Immature natural killer cell (primary cell): ENCODE measurements at places on chromosomes 16 and 17. TPM values are rescaled to one million over a fixed set of nuclear protein-coding genes. Genes with fewer than 3 reads are reported as not detected.

DNA sequence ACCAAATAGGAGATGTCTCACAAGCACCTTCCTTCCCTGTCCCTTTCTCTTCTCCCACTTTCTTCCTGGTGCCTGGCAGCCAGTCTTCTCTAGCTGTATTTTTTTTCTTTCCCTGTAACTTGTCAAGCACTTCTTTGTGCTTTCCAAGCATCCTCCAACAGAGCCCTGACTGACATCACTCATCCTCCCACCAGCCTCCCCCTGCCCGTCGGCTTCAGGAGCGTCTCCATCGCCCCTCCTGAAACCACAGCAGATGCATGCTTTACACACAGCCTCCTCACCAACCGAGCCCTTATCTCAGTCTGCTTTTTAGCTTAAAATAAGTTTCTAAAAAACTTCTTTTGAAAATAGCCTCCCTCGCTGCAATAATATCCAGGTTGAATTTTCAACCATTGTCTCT is 268.7 kb upstream of the CDH5 start:
- no peak for DNase-seq

OTOP2 gene
- polyA plus RNA-seq, result not detected

GRCh38 chr17:4003131-4003500 is 38.9 kb upstream of the ATP2A3 start:
- DNase-seq, result no peak

DNA sequence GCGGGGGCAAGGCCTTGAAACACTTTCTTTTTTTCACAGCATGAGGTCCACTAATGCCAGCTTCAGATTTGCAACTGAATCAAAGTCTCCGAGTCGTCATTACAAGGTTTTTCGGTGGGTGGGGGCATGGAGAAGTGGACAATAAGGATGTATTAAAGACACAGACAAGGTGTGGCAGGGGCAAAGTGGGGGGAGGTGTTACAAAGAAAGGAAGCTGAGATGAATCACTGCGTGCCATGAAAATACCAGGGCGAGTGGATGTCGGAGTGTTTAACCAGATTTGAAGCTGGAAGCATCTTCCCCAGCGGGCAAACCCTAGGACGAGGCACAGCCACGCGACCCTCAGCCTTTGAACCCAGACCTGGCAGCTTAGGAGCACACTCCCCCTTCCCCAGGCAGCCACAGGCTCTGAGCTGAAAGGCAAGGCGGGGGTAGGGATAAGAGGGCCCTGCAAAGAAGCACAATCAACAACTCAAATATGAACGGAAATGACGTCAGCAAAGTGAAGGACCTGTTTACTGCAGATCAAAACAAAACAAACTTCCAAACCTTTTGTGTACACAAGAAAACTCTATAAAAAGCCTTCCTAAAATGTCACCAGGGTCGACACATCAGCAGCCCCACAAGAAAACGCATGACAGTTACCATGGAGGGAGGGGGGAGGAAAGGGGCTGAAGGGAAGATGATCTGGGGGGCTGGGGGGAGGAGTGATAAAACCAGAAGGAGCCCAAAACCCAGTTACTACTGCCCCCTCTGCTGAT is 5.6 kb upstream of the ZFHX3 start:
- DNase-seq, result no peak

DNA sequence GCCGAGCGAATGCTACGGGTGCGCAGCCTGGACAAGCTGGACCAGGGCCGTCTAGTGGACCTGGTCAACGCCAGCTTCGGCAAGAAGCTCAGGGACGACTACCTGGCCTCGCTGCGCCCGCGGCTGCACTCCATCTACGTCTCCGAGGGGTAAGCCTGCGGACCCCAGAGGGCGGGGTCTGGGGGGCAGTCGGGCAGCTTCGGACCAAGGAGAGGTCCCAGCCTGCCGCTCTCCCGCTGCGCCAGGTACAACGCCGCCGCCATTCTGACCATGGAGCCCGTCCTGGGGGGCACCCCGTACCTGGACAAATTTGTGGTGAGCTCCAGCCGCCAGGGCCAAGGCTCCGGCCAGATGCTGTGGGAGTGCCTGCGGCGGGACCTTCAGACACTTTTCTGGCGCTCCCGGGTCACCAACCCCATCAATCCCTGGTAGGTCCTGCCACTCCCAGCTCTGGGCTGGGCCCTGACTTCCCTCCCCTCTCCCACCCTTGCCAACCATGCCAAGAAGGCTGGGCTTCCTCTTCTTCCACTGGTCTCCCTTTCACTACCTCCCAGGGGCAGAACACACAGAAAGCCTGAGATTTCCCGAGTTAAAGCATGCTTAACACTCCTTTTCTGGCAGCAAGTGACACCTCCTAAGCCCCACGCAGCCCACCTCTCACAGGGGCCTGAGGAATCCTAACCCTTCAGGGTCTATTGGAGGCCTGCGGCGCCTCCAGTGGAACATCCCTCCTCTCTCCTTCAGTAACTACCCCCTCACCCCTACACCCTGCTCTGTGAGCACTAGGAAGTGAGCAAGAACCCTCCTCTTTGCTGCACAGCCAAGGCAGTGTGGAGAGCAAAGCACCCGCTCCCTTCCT is 3.2 kb downstream of the NAGS start:
- DNase-seq, result no peak

DNA sequence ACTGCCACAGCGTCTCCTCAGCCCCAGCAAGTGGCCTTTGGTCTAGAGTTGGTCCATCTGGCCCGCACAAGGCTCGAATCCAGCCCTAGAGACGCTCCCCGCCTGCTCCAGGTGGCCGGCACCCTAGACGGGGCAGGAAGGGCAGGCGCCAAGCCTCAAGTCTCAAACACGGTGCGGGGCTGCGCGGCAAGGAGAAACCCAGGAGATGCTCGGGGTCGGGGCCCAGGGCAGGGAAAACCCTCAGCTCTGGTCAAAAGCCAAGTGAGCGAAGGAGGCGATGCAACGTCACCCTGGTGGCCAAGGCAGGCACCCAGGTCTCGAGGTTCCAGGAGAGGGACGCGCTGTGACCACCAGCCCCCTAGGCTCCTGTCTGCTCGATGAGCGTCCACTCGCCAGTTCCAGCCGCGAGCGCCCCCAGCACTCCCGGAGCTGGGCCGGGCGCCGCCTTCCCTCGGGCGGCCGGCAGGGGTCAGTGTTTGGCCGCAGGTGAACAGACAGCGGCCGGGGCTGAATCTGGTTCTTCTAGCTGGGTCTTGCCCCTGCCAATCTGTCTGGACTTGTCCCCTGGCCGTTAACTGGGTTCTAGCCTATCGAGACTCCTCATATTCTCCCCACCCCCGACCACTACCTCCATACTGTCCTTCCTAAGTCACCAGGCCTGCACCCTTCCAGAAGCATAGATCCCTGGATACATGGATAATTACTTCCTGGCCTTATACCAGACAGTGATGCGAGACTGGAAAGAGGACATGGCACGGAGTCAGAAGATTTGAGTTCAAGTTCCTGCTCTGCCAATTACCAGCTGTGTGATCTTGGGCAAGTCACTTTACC is 44.0 kb downstream of the PRAC1 start:
- peak; percentile 53 for DNase-seq

ACSM2A gene
- polyA plus RNA-seq, result not detected

- no peak for DNase-seq
These were observed 24.7 kb downstream of the TMEM235 start for GRCh38 chr17:78255953-78256706.

GRCh38 chr17:55298111-55298730 is 33.5 kb downstream of the HLF start:
- no peak for DNase-seq

DNA sequence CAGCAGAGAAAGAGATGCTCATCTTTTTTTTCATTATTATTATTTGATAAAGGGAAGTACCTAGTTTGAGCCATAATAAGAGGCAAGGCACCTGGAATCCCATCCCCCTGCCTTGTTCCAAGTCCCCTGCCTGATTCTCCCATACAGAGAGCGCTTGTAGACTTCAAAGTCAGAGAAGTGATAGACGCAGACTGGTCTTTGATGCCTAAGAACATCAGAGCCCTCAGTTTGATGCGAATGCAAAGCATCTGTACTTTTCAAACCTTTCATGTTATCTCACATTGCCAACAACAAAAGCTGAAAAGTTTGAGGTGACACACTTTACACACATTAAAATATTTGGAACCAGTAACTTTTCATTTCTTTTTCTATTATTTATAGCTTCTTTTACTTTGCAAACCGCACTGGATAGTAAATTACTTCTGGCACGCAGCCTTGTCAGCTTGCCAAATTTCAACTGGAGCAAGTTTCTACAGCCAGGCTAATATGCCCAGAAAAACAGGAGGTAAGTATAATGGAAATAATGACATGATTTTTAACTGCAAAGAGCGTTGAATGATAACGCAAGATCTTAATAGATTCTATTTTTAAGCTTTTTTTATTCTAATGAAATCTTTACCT is 5.9 kb upstream of the UTP6 start:
- DNase-seq, result no peak

- no peak for DNase-seq
These were observed 7.8 kb downstream of the HIC1 start for GRCh38 chr17:2062571-2063183.

FBXO39 gene
- not detected for polyA plus RNA-seq

KRTAP9-1 gene
- polyA plus RNA-seq, result not detected

DNA sequence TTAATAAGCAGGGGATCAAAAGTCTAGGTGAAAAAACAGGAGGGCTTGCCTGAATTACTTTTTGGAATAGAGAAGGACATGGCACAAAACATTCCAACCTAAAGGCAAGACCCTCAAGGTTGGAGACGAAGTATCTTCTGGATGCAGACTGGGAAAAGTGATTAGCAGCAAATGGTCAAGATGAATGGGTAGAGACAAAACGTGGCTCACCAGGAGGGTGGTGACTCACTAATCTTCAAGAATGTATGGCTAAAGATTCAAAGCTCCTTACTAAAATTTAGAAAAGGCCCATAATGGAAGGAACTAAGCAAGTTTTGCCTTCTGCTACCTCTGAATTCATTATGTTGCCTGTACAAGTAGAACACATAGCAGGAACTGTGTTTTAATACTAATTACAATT is 469.5 kb upstream of the RBFOX1 start:
- DNase-seq, result no peak

ETV4 gene
- not detected for polyA plus RNA-seq

- DNase-seq, result no peak
These were observed 21.1 kb downstream of the KCTD19 start for GRCh38 chr16:67305216-67306071.

DNA sequence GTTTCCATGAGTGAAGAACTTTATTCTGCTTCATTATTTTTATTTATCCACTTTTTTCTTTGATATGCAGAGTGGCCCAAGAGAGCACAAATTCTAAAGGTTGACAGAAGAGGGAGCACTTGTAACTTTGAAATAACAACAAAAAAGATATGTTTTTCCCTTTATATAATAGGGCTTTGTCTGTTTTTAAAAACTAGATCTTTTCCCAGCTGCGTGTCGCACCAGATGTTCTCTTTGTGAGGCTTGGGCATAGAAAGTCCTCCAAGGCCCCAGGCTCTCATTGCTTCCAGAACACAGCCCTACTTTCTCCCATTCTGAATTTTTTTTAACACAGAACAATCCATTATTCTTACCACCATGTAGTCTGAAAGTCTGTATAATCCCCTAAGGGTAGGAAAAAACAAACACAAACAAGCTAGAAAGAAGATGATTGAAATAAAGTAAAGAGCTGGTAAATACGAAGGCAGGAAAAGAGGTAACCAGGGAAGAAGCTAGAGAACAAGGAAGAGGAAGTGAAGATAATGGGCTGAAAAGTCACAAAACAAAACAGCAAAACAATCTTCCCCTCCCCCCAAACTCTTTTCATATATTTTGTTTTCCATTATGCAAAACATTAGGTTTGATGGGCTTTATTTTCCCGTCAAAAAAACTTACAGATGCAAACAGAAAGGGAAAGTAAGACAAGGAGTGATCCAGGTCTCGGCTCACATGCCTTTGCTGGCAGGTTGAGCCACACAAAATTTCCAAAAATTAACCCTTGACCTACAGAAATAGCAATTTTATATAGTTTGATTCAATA is 160.4 kb downstream of the ABCA8 start:
- DNase-seq, result no peak

C16orf87 gene
- polyA plus RNA-seq, result 11.6 TPM

SHBG gene
- polyA plus RNA-seq, result not detected

DNA sequence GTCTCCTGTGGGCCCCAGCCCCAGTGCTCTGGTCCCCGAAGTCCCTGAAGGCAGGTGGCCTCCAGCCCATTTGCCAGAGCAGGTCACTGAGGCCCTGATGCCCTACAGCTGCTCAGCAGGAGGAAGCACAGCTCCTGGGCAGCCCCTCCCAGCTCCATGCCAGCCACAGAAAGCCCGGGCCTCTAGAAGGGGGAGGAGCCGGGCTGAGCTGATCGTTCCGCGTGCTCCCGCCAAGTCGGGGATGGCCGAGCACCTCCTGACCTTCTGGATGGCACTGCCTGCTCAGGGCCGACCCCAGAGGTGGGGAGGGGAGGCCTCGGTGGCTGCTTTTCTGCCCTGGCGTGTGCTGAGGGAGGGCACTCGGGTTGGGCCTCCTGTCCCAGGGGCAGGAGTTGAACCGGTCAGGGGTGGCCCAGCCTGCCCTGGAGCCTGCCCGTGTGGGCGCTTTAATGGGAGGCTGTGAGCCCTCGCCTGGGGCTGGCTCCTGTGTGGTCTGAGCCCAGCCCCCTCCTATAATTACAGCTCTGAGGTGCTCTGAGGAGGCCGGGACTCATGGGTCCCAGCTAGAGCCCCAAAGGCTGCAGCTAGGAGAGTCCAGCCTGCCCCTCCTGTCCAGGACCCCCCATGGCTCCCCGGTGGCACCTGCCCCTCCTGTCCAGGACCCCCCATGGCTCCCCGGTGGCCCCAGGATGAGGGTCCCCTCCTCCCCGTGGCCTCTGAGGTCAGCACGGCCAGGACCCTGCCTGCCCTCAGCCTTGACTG is 29.7 kb downstream of the ZFPM1 start:
- DNase-seq, result no peak

GRCh38 chr17:57675427-57676387 is 69.4 kb downstream of the CCDC182 start:
- no peak for DNase-seq

DNA sequence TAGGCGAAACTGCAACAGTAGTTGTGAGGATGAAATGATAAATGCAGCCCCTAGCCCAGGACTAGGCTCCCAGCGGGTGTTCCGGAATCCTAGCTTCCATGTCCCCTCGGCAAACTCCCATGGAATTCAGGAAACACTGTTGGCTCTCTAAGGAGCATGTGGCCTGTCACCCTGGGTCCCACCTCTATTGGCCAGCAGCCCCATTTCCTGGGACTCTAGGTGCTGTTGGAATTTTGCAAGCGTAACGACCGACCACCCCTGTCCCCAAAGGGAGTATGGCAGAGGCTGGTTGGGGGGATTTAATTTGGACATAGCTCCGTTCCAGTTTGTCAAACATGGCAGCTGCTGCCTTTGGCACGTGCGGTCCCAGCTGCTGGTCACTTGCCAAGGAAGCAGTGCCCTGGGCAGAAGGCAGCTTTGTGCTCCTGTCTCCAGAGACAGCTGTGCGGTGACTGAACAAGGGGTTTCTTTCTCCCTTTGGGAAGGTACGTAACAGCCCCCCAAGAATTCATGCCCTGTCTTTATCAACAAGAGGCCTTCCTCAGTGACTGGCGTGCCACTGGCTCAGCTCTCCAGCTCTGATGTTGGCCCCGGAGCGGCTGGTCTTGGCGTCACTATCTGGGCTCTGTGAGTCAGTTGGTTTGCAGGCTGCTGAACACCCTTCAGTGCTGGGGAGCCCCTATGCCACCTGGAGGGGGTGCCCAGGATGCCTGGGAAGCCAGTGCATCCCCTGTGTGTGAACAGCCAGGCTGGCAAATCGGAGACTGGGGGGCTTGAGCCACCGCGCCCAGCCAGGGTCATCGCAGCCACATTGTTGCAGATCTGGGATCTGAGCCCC is 235.2 kb upstream of the TNRC6C start:
- no peak for DNase-seq

- DNase-seq, result no peak
These were observed 2.7 kb upstream of the C16orf74 start for GRCh38 chr16:85753559-85753958.

GRCh38 chr17:39981207-39981741 is 667 bp downstream of the PSMD3 start:
- no peak for DNase-seq
